ENCODE measurements at places on chromosomes 2 and 18.

- no peak for DNase-seq
These were observed 39.5 kb downstream of the SPATS2L start for GRCh38 chr2:200345975-200346374.

DNA sequence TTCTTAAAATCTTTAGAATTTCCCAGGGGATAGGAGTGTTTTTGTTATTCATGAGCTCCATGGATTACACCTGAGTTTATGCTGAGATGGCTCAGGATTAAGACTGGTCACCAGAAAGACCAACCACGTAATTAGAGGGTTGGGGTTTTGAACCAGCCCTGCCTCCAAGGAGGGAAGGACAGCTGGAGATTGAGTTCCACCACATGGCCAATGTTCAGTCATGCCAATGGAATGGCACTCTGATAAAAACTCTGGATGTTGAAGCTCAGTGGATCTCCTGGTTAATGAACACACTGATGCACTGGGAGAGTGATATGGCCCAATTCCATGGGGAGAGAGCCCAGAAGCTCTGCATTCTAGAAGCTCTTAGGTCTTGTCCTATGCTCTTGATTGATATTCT is 38.7 kb upstream of the PTPN4 start:
- DNase-seq, result no peak

GRCh38 chr2:120283649-120284048 is 31.0 kb downstream of the RALB start:
- DNase-seq, result no peak

DNA sequence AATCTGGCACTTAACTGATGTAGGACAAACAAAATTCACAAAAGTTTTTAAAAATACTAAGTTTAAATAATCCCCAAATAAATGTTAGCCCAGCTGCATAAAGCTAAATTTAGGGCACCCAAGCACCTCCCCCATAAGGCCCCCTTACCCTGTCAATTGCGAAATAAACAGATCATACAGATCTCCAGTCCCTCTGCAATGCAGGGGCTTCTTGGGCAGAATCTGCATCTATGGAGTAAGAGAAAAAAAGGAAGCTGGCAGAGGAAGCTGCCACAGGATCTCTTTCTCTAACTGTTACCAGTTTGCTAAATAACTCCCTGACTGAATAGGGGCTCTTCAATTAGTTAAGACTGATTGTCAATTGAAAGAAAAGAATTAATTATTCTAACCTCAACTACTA is 117.7 kb downstream of the MEMO1 start:
- no peak for DNase-seq

DNA sequence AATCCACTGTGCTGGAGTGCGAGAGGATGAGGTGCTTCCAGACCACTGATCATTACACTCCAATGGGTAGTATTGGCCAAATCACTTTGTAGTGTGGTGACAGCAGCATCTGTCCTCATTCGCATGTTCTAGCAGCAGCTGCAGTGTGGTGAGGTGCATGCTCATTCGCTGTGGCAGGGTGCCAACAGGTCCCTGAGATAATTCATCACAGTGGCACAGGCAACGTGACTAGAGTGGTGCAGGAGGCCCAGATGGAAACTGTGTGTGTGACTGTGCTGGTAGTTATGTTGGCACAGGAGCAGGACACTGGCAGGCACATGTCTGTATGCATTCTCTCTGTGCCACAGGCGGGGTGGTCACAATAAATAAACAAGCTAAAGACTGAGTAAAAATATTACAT is 329.5 kb upstream of the SYT4 start:
- no peak for DNase-seq

- DNase-seq, result no peak
These were observed 11.6 kb downstream of the TRAF3IP1 start for GRCh38 chr2:238331916-238332315.

DNA sequence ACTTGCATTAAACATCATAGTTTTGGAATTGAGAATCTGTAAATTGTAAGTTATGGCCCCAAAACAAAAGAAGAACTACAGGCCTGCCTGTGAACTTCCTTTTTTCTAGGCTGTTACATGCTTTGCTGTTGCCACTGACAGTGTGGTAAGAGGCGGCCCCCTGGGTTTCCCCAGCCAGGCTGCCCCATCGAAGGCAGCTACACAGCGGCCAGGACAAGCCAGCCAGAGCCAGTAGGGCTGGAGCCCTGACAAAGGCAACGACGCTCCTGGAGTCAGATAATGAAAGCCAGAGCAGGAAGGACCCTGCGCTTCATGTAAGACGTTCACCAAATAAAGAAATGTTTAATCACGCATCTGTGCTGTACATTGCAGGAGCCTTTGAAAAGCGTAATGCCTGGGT is 55.0 kb downstream of the ANKRD44 start:
- peak; percentile 19 for DNase-seq

DNA sequence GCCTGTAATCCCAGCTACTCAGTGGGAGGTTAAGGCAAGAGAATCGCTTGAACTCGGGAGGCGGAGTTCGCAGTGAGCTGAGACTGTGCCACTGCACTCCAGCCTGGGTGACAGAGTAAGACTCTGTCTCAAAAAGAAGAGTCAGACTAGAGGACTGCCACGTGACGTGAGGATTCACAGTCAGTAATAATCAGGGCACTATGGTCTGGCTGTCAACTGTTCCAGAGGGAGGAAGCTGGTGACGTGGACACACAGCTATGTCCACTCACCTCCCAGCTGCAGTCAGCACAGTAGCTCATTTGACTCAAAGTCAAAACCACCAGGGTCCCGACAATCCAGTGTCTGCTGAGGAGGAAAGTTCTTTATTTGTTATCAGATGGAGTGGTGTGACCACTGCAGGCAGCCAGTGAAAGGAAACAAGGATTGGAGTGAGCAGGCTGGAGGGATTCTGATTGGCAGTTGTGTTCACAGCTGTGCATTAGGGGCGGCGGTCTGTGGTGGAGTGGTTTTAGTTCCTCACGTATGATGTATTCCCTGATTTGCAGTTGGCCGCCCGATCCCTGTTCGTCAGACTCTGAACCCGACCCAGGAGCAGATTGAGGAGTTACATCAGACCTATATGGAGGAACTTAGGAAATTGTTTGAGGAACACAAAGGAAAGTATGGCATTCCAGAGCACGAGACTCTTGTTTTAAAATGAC is 37.9 kb downstream of the MOGAT1 start:
- DNase-seq, result no peak

DNA sequence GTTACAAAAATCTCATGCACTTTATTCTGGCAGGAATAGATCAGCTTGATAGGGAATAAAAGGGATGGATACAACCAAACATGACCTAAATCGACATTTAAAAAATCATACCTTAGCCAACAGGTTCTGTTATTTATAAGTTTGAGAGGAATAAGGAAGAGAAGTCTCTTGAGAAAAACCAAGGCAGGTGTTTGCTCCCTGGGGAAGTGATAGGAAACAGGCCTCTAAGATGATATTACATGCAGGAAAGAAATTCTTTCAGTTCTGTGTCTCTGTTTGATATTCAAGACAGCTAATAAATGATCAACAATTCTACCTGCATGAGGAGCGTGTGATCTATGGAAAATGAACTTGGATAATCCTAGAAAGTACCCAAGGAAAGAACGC is 184.8 kb upstream of the ZEB2 start:
- no peak for DNase-seq

DNA sequence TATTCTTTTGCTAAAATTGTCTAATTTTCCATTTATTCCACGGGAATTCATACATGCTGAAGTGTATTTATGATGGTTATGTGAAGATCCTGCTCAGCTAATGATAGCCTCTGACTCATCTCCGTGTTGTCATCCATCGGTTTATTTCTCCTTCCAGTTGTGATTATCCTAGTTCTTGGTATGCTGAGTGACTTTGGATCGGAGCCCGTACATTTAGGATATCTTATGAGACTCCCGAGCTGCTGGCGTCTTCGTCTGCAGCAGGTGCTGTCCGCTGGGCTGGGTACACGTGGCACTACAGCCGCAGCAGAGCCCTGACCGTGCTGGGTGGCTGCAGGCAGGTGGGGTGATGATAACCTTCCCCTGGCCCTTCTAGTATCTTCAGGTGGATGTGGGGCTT is 40.1 kb upstream of the GALR1 start:
- DNase-seq, result no peak

- DNase-seq, result no peak
These were observed 10.1 kb upstream of the IFIH1 start for GRCh38 chr2:162328424-162329157.

- no peak for DNase-seq
These were observed 114.5 kb downstream of the INSIG2 start for GRCh38 chr2:118202707-118203303.

- no peak for DNase-seq
These were observed 118.8 kb upstream of the RBMS1 start for GRCh38 chr2:160612266-160612856.

GRCh38 chr18:22831441-22831904 is 101.7 kb upstream of the RBBP8 start:
- no peak for DNase-seq

DNA sequence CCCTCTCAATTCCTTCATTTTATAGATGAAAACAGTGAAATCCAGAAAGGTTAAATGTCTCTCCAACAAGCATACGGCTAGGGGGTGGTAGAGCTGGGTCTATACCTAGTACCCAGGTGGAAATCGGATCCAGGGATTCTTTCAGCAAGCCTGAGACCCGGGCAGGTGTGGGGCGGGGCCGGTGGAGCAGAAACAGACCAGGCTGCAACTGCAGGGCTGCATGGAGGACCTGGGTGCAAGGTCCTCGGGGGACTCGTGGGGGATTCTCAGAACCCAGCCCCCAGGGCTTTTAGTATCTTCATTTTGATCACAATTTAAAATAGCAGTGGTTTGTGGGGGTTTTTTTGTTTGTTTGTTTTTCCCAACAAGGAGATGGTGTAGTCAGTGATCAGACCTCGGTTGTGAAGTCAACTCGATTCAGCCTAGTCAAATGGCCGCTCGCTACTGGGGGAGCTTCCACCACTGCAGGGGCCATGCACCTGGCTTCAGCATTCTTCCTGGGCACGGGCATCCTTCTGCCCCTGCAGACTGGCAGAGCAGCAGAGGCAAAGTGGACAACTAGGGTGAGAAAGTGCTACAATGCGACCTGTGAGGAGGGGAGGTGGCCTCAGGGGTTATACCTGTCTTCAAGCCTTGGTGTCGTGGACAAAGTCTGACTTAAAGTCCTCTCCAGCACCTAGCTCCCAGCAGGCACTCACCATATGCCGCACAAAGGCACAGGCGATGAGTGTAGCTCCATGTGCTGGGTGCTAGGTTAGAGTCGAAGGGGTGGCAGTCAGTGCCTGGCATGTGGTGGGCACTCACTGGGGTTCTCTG is 46.3 kb downstream of the GORASP2 start:
- DNase-seq, result no peak

DNA sequence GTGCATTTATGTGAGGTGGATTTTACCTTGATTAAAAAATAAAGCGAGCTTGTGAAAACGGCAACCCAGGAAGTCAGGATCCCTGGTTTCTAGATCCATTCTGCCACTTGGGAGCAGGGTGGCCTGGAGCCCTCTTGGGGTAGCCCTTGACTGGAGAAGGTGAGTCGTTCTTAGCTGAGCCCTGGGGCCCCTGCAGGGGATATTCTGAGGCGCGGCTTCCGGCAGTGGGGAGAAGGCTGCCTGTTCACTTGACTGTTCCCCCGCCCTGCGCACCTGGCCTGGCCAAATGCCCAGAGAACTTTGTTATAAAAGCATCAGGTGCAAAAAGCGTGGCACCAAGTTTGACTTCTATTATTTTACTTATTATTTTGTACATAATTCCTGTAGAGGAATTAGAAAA is 221.9 kb downstream of the DYSF start:
- no peak for DNase-seq

DNA sequence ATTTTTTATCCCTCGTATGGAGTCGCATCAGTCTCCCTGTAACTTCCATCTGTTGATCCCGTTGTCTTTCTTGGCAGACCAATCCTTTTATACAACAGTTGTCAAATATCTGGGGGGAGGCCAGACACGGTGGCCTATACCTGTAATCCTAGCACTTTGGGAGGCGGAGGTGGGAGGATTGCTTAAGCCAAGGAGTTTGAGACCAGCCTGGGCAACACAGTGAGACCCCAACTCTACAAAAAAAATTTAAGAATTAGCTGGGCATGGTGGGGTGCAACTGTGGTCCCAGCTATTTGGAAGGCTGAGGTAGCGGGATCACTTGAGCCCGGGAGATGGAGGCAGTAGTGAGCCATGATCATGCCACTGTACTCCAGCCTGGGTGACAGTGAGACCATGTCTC is 2.0 kb downstream of the XRCC5 start:
- DNase-seq, result no peak

DNA sequence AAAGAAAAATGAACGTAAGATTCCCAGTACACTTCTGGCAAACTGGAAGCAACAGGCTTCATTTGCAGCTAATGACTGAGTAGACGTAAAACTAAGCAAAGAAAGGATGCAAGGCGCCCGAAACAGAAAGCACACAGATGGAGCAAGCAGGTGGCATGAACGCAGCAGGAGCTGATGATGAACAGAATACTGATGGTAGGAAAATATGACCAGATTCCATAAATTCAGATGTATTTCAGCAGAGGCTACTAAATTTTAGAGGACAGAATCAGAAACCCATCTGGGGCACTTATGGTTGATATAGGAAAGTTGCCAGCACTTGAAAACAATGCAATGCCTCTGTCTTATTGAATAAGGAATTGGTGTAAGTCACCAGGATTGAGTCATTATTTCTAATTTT is 658.7 kb upstream of the LINC00305 start:
- no peak for DNase-seq

DNA sequence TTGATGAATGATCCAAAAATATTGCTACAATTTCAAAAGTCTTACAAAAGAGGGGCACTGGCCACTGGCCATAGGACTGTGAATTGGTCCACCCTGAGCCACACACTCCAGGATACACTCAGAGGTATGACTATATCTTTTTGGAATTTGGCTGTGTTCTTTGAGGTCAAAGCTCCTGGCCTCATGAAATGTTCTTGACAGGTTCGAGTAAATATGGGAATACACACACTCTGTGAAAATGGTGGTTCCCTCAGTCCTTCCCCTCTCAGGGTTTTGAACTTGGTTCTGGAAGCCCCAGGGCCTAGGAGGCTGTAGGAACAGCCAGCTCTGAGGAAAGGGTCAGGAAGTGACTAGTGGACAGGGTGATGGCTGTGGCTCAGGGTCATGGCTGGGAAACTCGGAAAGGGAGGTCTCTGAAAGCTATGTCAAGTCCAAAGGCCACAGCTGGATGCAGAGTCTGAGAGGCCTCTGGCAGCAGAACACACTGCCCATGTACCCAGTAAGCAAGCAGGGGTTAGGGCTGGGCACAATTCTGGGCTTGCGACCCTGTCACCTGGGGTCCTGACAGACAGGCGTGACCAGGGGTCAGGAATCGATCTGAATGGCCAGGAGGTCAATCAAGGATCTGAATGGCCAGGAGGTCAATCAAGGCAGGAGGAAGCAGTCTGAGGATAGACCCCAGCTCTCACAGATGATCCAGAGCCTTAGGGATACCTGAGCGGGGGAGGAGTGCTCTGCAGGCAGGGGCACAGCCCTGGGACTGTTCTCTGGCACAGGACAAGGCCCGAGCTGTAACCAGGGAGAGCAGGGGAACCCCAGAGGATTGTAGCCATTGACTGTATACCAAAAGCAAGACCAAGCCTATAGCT is 223.4 kb upstream of the SMAD2 start:
- DNase-seq, result no peak

DNA sequence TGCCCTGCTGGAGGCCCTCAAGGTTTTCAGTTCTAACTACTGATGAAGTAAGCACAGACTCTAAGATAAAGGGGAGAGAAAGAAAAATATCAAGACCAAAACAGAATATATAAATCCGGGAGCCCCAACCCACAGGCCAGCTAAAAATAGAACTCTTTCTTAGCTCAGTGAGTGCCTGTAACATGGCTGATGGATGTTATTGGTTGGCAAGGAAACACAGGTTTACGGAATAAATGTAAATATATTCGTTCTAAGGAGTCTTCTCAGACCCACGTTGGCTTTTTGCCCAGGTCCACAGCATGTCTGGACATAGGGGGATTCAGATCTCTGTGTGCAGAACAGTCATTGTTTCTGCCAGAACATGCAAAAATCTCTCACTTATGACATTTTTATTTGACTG is 139.0 kb upstream of the SERPINE2 start:
- no peak for DNase-seq

Data from esophagus squamous epithelium (tissue), 5 donors.